Esophagus squamous epithelium (tissue), 5 donors: ENCODE measurements at places on chromosomes 5 and 9. TPM values are rescaled to one million over a fixed set of nuclear protein-coding genes. Genes with fewer than 3 reads are reported as not detected.

CORO2A gene
- 15.6 TPM for total RNA-seq

SEMA6A gene
- 4.0 TPM for total RNA-seq

TLX3 gene
- total RNA-seq = not detected

EGFL7 gene
- 8.2 TPM for total RNA-seq

NR2F1-AS1 gene
- total RNA-seq = 0.49 TPM

REXO4 gene
- 26.0 TPM for total RNA-seq

SLC12A2 gene
- 20.0 TPM for total RNA-seq

COL27A1 gene
- total RNA-seq = 14.5 TPM

LCN1 gene
- not detected for total RNA-seq

DIRAS2 gene
- total RNA-seq = not detected

P4HA2 gene
- total RNA-seq = 22.2 TPM

TLE1 gene
- total RNA-seq = 17.1 TPM

DDX4 gene
- not detected for total RNA-seq

CAMK2A gene
- total RNA-seq = not detected

ELAVL2 gene
- total RNA-seq = 0.97 TPM

GPX3 gene
- total RNA-seq = 650 TPM

ATP6V1G1 gene
- total RNA-seq = 151 TPM

MYMK gene
- total RNA-seq = not detected

FOXD4L3 gene
- total RNA-seq = not detected

SLC4A9 gene
- total RNA-seq = 0.04 TPM

EPB41L4A gene
- 20.4 TPM for total RNA-seq

NMUR2 gene
- not detected for total RNA-seq

TMEM215 gene
- total RNA-seq = not detected

SHOC1 gene
- 0.15 TPM for total RNA-seq

PCDHA9 gene
- not detected for total RNA-seq

GNA14 gene
- total RNA-seq = 0.35 TPM

CER1 gene
- total RNA-seq = not detected

BRINP1 gene
- 4.3 TPM for total RNA-seq

SIMC1 gene
- 2.2 TPM for total RNA-seq

CHMP5 gene
- total RNA-seq = 50.1 TPM

MEIKIN gene
- not detected for total RNA-seq

CDC20B gene
- not detected for total RNA-seq

IFNK gene
- not detected for total RNA-seq

F2RL2 gene
- 0.76 TPM for total RNA-seq

NAIF1 gene
- total RNA-seq = 8.8 TPM

MEGF10 gene
- total RNA-seq = 1.1 TPM

LCN2 gene
- 845 TPM for total RNA-seq

ANKRD18B gene
- total RNA-seq = 19.8 TPM

SNAPC3 gene
- total RNA-seq = 27.0 TPM

QRFP gene
- not detected for total RNA-seq
